Right lobe of liver (tissue), 6 donors: ENCODE measurements at places on chromosomes 2 and 18.
A peak's percentile ranks its signal among the peaks of the same experiment; 100 is the strongest.

DNA sequence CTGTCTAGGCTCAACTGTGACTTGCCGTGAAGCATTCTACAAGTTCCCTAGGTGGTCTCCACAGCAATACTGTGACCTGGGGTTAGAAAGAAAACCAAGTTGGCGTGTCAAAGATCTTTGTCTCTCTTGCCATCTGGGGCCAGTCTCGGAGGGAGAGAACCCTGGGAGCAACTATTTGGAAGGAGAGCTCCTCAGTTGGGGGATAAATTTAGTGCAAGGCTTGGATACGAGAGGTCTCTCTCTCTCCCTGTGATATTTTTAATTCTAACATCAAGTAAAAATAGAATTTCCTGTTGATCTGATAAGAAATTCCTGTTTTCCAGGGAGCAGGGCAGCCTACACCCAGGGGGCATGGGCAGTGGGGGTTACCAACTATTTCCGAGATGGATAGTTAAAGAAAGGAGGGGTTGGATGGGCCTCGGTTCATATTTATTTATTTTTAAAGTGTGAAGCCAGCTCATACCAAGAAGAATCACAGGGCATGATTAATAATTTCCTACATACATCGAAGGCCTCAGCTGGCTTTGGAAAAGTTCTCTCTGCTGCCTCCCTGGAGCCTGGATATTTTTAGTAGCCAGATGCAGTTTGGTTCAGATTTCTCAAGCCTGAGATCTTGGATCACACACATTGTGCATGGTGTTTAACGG lies 62.8 kb downstream of the EHD3 start:
- DNase-seq = no peak

GRCh38 chr18:62710417-62710816 lies 4.9 kb upstream of the PHLPP1 start:
- DNase-seq = no peak

- no peak for DNase-seq
Observed at GRCh38 chr2:18614041-18614440, 24.7 kb upstream of the NT5C1B start.

GRCh38 chr2:72137498-72138010 lies 10.1 kb downstream of the CYP26B1 start:
- peak; percentile 69 for DNase-seq

DNA sequence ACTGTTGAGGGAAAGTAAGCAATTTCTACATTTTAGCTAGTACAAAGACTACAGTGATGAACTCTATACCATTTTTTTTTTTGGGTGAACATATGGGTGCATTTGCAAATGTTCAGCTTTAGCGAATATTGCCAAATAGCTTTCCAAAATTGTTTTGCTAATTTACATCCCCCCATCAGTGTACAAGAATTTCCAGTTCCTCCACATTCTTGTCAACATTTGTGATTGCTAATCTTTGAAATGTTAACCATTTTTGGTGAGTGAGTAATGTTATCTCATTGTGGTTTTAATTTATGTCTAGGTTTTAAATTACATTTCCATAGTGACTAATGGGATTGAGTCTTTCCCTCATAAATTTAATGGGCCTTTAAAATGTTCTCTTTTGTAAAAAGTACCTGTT lies 16.4 kb upstream of the CNRIP1 start:
- no peak for DNase-seq

DNA sequence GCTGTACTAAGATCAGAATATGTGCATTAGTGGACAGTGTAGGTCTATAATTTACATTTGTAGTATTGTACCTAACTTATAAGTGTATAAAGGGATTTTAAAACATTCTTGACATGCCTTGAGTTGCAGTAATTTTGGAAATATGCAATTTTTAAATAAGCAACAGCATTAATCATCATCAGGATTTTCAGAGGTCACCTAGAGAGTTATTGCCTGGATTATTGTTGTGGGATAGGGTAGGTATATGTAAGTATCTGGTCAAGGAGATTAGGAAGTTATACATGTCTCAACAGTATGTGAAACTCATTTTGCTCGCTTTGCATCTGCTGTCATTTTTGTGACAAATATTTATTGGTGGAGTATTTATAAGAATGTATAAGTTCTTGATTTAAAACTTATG lies 184.2 kb downstream of the WDR7 start:
- DNase-seq = no peak

GRCh38 chr2:11807156-11808015 lies 61.0 kb downstream of the LPIN1 start:
- DNase-seq = no peak

DNA sequence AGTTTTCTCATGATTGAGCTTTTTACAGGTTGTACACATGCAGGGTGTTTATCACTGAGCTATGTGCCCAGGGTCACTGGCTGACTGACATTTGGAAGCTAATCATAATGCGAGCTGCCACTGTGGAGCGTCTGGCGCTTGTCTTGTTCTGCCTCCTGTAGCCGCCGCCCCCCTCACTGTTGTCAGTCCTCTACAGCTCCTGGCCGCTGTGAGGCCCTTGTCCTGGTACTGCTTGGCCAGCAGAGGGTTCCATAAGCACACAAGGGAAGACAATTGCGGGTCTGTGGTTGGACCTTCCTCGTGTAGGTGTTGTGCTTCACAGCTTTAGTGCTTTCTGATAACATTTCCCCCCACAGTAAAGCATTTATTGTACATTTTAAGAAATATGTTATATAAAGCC lies 105.6 kb upstream of the LDLRAD4 start:
- no peak for DNase-seq

GRCh38 chr2:64461271-64462058 lies 7.5 kb downstream of the LGALSL start:
- no peak for DNase-seq

DNA sequence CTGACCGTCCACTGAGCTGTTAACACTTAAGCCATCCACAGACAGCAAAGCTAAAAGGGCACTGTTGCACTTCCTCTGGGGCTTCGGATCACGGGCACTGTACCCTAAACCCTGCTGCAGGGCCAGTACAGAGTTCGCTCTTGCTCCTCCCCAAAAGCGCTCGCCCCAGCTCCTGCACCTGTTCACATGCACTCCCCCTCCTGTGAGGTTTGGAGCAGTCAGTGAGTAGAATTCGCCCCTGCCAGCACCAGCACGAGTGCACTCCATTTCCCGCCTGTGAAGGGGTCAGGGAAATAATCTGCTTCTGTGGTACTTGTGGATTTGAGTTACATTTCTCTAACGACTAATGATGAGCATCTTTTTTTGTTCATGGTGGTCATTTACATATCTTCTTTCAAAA lies 158.8 kb downstream of the PTPRM start:
- no peak for DNase-seq

GRCh38 chr18:58194028-58194427 lies 150.0 kb downstream of the NEDD4L start:
- no peak for DNase-seq
